ENCODE measurements at places on chromosomes 3 and 15.

GRCh38 chr15:66765478-66766281 lies 63.6 kb downstream of the SMAD6 start:
- peak; percentile 35 for DNase-seq

DNA sequence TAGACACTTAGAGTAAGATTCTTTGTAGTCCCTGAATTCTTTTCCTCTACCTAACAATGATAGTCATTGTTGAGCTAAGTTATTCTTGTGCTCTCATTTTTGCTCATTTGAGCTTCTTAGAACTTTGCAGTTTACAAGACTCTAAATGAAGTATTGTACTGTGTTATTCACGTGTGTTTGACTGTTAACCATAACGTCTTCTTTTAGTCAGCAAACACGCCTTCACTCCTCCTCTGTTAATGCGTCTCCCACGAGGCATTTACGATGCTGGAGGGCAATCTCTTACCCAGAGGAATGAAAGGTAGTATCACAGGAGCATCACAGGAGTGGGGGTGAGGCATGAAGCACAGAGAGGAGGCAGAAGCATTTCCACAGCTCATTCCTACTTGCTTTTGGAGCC lies 14.8 kb upstream of the P2RY14 start:
- DNase-seq, result no peak

- DNase-seq, result no peak
Observed at GRCh38 chr15:47349179-47349578, 368.1 kb upstream of the SEMA6D start.

DNA sequence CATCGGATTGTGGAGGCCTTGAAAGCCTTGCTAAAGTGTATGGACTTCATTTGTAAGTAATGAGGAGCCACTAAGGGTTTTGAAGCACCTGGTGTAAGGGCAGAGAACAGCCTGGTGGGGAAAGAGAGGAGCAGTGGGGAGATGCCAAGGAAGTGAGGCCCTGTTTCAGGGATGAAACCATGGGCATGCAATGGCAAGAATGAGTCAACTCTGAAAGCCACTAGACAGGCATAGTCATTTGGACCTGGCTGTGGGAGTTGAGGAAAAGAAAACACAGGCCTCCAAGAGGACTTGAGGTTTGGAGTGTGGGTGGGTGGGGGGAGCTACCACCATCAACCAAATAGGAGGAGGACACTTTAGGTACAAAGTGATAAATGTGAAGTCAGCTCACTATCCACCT lies 7.6 kb downstream of the XCR1 start:
- no peak for DNase-seq

GRCh38 chr15:79310612-79310984 lies 314 bp upstream of the TMED3 start:
- peak; percentile 37 for DNase-seq

DNA sequence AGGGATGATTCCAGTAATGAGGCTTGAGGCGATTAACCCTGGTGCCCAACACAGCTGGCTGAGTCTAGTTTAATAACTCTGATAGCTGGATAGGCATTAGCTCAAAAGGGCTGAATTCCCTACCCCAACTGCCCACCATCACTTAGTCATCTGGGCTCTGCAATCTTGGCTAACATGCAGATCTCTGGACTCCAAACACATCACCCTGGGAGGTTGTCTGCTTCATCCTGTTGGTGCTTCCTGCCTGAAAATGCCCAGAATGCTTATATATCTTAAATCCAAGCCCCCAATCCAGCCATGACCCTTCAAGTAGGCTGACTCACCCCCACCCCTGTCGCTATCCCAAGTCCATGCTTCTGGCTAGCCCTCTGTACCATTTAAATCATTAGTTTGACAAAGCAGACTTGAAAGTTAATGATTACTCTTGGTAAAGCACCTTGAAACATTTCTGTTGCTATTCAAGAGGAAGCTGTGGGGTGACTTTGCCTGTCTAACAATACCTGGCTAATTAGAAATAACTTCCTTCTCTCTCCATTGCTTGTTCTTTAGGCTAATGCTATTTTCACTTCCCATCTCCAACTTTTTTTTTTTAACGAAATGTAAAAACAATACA lies 107.0 kb upstream of the RORA start:
- no peak for DNase-seq

Data from fibroblast of pulmonary artery (primary cell).